ENCODE measurements at places on chromosomes 6 and 20.
A peak's percentile ranks its signal among the peaks of the same experiment; 100 is the strongest.

DNA sequence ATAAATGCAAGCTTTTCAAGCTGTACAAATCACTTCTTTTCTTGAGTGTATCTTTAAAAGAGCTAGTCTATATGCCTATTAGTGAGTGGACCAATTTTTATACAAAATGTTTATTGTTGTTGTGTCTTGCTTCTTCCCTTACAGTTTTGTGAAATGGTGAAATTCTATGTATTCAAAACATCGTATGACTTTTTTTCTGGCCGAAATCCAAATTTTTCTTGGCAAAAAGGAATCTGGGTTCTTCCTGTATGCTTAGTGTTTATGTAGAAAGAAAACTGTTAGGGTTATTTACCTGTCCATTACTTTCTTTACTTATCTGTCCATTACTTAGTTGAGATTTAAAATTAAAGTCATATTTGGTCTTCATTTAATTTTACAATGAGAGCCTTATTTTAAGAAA lies 153.9 kb downstream of the MMS22L start:
- no peak for DNase-seq

GRCh38 chr6:41683523-41684310 lies 45.4 kb downstream of the MDFI start:
- peak; percentile 58 for DNase-seq

- DNase-seq = no peak
These were observed 30.8 kb downstream of the FBXO30 start for GRCh38 chr6:145783796-145784195.

DNA sequence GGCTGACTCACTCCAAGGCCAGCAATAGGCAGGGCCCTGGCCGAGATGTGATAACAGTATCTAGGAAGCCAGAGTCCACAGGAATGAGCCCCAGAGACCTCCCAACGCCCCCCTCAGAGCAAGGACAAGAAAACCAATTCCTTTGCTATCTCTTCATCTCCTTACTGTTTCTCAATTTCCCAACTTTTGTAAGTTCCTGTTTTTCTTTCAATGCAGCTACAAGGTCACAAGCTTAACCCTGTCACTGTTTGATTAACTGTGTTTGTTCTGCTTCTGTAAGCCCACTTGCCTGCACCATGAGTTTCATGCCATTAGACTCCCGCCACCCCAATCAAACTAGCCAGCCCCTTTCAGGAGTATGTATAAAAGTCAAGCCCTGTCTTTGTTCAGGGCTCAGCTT lies 3.5 kb downstream of the FKBP1C start:
- DNase-seq = no peak

DNA sequence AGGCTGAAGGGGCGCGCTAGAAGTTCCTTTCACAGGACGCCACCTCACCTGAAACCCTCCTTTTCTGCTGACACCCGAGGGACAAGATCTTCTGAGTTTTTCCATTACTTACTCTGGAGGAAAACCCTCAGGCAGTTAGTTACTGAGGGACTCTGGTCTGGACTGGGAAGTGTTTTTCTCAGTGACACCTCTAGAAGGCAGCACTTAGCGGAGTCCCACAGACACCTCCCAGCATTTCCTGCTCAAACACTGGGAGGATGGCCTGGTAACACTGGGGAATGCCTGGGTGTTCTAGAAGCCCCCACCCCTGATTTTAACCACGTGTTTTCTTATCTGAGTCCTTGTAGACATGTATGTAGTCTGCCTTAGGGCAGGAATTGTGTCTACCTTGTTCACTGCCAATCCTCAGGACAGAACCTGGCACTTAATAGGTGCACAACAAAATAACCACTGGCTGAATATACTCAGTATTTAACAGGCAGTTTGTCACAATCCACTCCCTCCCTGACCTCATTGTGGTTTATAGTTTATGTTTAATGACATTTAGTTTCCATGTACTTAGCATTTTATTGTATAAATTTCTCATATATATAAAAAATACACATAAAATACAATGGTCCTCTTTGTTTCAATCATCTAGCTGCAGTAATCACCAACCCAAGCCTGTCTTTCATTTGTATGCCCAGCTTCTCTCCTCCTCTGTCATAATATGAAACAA lies 4.8 kb downstream of the GSTA3 start:
- no peak for DNase-seq

- no peak for DNase-seq
These were observed 119.0 kb downstream of the ALDH8A1 start for GRCh38 chr6:134830940-134831339.

GRCh38 chr6:57075092-57075491 lies 14.9 kb upstream of the ZNF451 start:
- no peak for DNase-seq

DNA sequence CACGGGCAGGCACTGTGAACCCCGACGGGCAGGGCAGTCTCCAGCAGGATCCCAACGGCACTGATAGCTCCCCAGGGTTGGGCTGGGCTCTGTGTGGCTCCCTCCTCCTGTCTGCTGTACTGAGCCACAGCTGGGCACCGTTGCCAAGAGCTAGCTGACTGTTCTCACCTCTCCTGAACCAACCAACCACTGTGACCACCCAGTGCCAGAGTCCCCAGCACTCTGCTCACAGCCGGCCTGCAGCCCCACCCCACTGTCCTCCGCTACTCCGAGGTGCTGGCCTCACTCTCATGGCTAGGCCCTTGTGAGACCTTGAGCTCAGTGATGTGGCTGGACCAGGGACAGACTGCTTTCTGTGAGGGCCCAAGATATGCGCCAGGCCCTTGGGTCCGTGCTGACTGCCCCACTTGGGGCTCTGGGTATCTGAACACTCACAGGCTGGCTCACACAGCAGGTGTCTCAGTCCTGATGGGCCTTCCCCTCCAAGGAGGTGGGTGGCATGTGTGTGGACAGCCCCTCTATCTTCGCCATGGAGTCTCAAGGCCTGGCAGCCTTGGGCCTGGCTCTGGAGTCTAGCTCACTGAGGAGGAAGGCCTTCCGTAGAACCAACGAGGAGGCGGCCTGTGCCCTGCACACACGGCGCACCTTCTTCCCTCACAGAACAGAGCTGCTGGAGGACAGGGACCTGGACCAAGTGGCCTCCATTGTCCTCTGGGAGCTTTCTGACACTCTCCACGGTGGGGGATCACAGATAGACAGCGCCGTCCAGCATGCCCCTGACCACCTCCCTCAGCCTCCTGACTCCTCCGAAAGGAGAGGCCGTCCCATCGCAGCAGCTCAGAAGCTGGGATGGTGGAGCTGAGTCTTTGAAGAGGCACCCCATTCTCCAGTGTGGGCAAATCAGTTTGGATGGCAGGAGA lies 53.5 kb downstream of the TCP11 start:
- no peak for DNase-seq

- DNase-seq = no peak
These were observed 26.6 kb upstream of the DAAM2 start for GRCh38 chr6:39765508-39766065.
